CD4-positive, alpha-beta T cell treated with Interferon alpha-2 for 1 hour (primary cell): ENCODE measurements at places on chromosomes 3 and 15.

DNA sequence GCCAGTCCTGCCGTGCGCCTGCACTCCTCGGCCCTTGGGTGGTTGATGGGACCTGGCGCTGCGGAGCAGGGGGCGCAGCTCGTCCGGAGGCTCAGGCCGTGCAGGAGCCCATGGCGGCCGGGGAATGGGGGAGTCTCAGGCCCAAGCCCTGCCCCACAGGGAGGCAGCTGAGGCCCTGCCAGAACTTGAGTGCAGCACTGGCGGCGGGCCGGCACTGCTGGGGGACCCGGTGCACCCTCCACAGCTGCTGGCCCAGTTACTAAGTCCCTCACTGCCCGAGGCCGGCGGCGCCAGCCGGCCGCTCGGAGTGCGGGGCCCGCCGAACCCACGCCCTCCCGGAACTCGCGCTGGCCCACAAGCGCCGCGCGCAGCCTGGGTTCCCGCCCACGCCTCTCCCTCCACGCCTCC, 190.9 kb upstream of the MME start:
- no peak for DNase-seq

DNA sequence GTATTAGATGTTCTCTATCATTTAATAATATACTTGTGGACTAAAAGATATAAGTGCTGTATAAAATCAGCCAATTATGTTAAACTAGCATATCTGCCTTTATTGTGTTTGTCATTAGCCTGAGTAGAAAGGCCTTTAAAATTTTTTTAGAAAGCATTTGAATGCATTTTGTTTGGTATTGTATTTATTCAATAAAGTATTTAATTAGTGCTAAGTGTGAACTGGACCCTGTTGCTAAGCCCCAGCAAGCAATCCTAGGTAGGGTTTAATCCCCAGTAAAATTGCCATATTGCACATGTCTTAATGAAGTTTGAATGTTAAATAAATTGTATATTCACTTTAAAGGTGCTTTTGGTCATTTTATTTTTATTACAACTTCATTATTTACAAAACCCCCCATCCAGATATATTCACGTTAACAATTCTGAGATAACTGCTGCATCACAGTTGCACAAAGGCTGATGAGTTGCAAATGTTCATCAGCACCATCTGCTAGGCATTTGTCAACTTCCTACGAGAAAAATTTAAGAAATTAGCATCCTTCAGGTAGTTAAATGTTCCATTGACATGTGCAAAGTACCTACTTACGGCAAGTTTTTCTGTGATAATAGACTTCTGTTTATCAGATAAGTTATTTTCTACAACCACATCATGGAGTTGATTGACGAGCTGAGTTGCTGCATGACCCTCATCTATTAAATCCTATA, 6.3 kb downstream of the EIF4A2 start:
- DNase-seq = no peak

DNA sequence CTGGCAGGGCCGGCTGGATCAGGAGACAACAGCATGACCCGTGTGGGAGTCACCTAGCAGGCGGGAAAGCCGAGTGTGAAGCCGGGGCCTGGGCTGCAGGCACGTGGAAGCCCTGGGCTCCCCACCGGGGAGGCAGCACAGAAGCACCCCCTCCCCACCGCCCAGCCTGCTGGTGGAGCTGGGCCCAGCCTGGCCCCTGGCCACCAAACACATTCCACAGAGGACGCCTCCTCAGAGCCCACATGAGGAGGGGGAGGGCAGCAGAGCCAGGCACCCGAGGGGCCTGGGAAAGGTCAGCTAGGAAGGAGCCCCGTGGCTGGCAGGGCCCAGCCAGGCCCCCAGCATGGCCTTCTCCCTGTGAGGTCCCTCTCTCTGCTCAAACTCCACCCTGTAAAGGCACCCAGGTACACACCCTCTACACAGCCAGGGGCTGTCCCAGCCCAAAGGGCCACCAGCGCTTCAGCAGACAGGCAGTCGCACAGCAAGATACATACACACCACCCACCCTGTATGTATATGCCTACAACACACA, 4.5 kb downstream of the PLXNB1 start:
- no peak for DNase-seq

DNA sequence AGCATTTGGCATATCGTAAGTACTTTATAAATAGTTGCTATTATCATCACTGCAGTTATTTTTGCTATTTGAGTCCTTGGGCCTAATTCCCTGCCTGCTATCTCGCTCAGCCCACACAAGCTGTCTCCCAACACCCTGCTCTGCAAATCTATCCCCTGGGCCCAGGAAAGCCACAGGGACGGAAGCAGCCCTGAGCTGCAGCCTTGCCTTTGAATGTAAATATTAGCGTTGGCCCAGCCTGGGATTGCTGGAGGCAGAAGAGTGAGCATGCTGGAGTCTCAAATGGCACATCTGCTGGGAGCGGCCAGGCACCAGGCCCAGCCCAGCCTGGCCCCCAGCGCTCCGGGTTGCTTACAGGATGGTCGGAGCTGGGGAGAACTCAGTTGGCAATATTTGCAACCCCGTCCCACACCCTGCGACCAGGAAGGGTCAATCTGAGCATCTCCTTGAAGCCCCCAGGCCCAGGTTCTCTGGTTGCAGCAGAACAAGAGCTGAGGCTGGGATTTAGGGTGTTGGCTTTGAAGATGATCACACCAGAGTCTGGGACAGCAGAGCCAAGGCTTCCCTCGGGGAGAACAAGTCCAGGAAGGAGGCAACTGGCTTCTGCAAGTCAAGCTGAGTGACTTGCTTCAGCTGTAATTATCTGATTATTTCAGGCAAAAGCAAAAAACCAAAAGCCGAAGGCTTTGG, 529.6 kb downstream of the SHQ1 start:
- DNase-seq = no peak

GRCh38 chr3:38085943-38086324, 46.9 kb downstream of the DLEC1 start:
- no peak for DNase-seq
